ENCODE measurements at places on chromosomes 12 and 14.

DNA sequence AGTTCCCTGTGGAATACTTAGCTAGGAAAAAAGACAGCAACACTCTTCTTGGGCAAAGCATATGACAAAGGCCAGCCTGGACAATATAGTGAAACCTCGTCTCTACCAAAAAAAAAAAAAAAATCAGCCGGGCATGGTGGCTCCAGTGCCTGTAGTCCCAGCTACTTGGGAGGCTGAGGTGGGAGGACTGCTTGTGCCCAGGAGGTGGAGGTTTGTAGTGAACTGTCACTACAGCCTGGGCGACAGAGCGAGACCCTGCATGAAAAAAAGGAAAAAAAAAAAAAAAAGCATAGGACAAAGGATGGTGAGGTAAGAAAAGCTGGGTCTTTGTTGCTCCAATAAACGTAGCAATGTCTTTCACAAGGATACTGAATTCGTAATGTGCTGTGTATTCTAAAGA lies 1.1 kb downstream of the TXNDC16 start:
- peak; percentile 11 for DNase-seq

DNA sequence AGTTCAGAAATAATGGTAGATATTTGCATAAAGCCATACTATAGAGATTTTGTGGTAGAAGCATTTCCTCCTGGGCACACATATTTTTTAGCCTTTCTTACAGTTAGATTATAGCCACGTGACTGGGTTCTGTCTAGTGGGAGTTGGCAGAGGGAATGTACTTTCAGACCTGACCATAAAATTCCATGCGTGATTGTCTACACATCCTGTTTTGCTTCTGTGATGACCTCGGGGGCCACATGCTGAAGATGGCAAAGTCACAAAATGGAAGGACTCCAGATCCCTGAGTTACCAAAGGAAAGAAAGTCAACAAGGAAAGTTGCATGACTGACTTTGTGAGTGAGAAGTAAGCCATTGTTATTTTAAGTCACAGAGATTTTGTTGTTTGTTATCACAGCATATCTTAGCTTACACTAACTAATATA lies 14.6 kb upstream of the MIA2 start:
- no peak for DNase-seq

GRCh38 chr12:89950421-89950820 lies 241.8 kb upstream of the ATP2B1 start:
- DNase-seq, result no peak

GRCh38 chr12:124927201-124928094 lies 13.0 kb upstream of the UBC start:
- peak; percentile 96 for DNase-seq

- DNase-seq, result no peak
These were observed 19.6 kb upstream of the CSRP2 start for GRCh38 chr12:76898442-76898841.

DNA sequence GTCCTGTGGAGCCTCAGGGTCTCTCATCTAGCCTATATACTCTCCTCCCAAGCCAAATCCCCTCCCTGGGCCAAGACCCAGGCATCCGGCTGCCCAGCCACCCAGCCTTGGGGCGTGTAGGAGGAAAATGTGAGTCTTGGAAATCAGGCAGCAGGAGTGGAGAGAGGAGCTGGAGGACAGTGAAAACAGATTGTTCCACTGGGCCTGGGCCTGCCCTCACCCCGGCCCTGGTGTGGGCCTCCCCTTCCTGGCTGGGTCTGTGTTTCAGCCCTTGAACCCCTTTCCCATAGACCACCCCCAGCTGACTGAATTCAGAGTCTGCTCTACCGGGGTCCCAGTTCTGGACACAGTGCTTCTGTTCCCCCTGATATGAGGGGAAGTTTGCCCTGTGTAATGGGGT lies 6.7 kb downstream of the ITGA5 start:
- no peak for DNase-seq

DNA sequence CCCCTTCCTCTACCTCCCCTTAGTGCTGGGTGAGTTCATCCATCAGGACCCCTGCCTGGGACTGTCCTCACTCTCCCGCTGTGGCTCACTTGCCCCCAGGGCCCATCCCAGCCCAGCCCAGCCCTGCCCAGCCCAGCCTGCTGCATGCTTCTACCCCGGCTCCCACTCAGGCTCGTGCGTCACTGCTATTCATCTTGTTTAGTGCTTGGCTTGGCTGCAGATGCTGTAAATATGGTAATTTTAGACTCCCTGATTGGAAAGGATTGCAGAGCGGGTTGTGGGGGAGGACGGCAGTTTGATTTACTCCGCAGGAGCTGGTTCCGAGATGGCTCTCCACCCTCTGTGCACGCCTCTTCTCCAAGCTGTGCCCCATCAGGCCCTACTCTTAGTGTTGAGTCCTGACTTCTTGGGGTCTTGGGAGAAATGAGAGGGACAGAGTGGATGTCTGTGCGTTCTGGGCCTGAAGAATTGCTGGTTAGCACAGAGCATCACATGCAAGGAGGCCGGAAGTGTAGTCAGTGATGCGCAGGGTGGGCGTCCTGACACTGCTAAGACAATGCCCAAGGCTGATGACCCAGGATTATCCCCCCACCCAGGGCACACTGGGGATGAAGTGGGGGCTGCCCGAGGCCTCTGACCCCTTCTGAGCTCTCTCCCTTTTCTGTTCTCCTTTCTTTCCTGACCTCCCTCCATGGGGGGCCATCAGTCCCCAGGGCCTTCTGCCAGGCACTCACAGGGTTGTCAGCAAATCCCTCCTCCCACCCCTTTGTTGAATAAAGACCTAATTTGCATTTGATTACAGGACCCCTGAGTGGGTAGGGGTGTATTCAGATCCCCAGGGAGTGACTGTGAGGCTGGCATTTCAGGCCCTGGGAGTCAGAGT lies 244.4 kb downstream of the ZFP36L1 start:
- DNase-seq, result peak; percentile 30

GRCh38 chr12:11576104-11576503 lies 73.4 kb upstream of the ETV6 start:
- DNase-seq, result no peak

DNA sequence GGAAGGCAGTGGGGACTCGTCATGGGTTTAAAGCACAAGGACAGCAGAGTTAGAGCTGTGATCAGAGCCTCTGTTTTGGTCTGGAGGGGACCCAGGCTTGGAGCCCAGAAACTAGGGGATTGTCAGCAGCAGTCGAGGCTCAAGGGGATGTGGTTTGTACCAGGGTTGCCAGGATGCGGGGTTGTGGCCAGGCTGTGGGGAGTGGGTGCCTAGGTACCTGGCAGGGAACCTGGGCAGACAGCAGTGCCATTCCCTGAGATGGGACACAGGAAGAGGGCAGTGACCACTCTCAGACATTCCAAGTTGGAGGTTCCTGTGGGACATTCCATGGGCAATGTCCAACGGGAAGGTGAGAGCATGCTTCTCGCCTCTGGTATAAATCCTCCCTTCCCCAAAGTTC lies 222.3 kb downstream of the SLC41A2 start:
- no peak for DNase-seq

- DNase-seq, result no peak
These were observed 31.9 kb downstream of the ETNK1 start for GRCh38 chr12:22656831-22657230.

GRCh38 chr14:51546603-51547258 lies 105.0 kb upstream of the FRMD6 start:
- peak; percentile 74 for DNase-seq

- no peak for DNase-seq
These were observed 9.7 kb upstream of the CACNA1C start for GRCh38 chr12:2043054-2043453.

- no peak for DNase-seq
These were observed 33.4 kb downstream of the ELK3 start for GRCh38 chr12:96227365-96228106.

- DNase-seq, result no peak
These were observed 39.8 kb upstream of the PPP1R13B start for GRCh38 chr14:103887170-103887501.

DNA sequence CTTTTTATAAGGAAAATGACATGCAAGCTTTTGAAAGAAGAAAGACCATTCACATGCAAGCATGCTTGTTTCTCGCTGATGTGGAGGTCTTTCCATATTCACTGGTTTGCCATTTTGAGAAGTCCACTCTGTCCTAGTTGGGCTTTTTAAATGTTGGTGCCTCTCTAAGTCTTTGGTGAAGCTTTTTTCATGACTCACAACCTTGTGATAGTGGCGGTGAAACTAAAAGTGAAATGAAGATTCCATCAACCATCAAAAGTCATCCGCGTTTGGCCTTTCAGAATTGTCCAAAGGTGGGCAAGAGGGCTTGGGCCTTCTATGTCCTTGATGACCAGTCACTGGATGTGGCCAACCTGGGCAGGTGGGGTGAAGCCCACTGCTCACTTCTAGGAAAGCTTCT lies 4.3 kb downstream of the LRRC74A start:
- DNase-seq, result no peak

- no peak for DNase-seq
These were observed 16.7 kb downstream of the CLSTN3 start for GRCh38 chr12:7146906-7147305.

DNA sequence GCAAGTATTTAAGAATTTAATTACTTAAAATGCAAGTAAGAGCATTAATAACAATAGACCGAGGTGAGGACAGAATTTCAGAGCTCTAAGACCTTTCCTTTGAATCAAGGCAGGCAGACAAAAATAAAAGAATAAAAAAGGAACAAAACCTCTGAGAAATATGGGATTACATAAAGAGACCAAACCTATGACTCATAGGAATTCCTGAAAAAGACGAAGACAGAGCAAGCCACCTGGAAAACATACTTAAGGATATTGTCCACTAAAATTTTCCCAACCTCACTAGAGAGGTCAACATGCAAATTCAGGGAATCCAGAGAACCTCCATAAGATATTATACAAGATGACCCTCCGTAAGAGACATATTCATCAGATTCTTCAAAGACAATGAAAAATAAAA lies 325.1 kb downstream of the AEBP2 start:
- DNase-seq, result no peak

GRCh38 chr14:72599579-72600470 lies 294.1 kb downstream of the DPF3 start:
- DNase-seq, result no peak

DNA sequence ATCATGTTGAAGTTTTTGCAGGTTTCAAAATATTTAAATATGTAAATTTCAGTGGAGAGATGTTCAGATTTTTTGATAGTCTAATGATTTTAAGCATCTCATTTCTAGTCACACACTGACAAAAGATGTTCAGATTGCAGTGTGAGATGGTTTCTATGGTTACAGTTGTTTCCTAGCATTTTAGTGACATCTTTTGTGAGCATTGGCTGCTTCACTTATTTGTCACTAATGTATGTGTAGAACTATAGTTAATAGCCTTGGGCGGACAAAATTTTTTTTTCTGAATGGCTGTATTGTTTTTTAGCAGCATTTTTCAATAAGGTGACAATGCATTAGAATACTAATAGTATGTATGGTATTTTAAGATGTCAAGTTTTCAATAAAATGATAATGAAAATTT lies 315.6 kb upstream of the PRKD1 start:
- DNase-seq, result no peak

DNA sequence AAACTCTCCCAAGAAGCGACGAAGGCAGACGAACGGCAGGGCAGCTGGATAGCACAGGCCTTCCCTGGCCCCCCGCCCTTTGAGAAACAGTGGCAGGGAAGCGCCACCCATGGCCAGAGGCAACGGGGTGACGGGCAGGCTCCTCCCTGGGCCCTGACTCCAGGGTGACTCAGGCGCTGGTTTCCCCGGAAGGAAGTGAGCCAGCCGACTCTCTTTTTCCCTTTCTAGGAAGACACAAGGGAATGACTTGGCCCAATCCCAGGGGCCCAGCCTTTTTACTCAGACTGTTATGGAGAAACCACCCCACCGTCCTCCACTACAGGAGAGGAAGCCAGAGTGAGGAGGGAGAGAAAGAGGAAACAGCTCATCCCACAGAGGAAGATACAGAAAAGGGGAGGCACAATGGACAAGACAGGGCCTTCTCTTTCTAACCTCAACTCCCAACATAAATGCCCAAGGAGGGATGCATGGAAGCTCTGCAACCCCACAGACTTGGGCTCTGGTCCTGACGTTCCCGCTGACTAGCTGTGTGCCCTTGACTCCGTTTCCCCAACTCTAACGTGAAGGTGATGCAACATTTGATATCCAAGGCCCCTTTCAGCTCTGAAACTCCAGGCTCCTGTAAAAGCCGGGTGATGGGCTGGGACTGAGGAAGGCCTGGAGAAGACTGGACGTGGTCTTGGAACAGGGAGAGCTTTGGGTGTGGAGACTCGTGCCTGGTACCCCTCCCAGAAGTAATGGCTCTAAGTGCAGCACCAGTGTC lies 27.9 kb downstream of the ACTN1 start:
- DNase-seq, result no peak

- DNase-seq, result no peak
These were observed 44.4 kb downstream of the ARL6IP4 start for GRCh38 chr12:123024819-123025391.

DNA sequence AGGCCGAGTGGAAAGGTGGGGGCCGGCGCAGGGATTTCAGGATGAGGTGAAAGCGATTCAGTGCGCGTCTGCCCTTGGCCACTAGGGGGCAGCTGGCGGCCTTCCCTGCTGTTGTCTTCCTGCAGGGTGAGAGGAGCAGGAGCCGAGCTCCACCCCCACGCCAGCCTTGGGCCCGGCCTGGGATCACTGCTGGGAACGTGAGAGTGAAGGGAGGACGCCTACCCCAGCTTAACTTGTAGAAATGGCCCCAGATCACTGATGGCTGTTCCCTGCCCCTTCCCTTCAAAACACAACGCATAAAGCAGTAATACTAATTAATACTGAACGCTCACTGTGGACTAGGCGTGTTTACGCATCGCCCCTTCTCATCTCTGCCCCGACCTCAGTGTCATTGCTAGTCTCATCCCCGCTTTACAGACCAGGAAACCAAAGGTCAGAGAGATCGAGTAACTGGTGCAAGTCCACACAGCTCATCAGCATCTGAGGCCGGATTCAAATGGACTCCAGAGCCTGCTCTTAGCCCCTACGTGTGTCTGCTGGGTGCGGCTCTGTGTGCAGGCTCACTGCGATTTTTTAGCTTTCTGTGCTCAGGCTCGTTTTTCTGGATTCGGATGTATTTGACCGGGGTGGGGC lies 24.3 kb downstream of the MVK start:
- peak; percentile 85 for DNase-seq

DNA sequence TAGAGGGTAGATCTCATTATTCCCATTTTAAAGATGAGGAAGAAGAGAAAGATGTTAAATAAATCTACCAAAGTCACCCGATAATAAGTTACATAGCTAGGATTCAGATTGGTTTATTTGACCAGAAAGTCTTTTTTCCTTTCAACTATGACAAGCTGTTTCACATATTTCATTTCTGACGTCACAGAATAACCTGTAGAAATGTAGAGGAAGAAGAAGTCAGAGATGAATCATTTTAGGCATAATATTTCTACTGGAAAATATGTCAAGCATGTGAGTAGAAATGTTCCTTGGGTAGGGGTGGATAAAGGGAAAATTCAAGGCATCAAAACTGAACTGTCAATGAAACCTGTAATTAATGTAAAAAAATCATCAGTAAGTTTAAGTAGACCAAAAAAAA lies 107.0 kb downstream of the MGST1 start:
- DNase-seq, result no peak

DNA sequence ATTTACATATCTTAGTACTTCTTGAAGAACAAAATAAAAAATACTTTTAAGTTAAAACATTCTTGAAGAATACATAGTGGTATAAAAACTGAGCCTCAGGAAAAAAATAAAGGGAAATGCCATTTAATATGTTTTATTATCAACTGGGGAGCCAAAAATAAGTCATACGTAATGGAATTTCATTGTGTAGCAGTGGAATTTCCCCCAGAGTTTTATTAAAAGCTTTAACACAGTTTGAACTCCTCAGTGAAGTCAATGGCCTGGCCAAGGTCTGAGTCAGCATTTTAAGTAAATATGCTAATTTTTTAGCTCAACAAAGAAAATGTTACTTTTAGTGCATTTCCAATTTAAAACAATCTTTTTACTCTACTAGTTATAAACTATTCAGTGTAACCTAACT lies 350.1 kb upstream of the ATP2B1 start:
- no peak for DNase-seq
